ENCODE measurements at places on chromosomes 2 and 18. TPM values are rescaled to one million over a fixed set of nuclear protein-coding genes. Genes with fewer than 3 reads are reported as not detected.

Gene UGT1A6
- total RNA-seq: 0.32 TPM

Gene CLHC1
- 5.6 TPM for total RNA-seq

Gene UGT1A3
- not detected for total RNA-seq

Gene REG1A
- not detected for total RNA-seq

Gene AKAIN1
- total RNA-seq: not detected

DNA sequence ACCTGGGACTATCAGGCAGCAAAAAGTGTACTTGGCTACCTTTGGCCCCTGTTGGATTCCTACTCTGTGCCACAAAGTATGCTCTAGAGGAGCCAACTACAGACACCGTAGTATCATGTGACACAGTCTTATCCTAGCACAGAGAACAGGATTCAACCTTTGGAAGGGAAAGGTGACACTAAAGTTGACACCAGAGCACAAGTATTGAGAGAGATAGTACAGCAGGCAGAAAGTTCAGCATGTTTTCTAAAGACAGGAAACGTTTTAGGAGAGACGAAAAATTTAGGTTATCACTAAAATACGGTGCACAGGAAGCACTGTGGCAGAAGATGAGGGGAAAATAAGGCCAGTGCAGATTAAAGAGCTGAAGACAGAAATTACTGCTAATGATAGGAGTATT lies 18.6 kb downstream of the SMAD2 start:
- DNase-seq: no peak

- no peak for DNase-seq
These were observed 85.4 kb upstream of the GPR45 start for GRCh38 chr2:105156166-105156565.

DNA sequence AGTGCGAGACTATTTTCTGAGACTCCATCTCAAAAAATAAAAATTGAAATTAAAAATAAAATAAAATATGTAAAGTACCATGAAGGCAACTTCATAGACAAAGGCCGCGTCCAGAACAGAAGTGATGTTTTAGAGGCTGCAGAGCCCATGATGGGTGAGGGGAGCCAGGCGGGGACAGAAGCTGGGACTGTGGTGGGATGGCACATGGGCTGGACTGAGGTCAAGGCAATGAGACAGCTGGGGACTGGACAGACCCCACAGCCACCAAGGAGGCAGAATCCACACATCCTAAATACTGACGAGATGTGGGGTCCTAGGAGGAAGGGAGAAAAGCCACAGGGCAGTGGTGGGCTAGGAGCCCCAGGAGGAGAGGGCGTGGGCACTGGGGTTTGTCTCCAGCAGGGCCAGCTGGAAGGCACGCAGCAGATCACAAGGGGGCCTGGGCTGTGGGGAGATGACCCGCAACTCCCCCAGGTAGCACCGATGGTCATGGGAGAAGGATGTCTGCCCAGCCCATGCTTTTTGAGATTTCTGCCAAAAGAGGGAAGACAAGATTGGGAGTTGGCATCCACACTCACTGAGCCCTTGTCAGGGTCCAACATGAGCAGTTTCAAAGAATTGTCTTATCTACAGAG lies 74.3 kb downstream of the KCNF1 start:
- DNase-seq: no peak

- no peak for DNase-seq
These were observed 33.4 kb downstream of the UGP2 start for GRCh38 chr2:63875131-63875527.

Data from Right ventricle myocardium superior (tissue), 1 donor.